B cell (primary cell): ENCODE measurements at places on chromosomes 5 and 9. TPM values are rescaled to one million over a fixed set of nuclear protein-coding genes. Genes with fewer than 3 reads are reported as not detected.

RORB gene
- total RNA-seq: not detected in 2 replicates

SLC4A9 gene
- total RNA-seq: not detected in 2 replicates

ZNF474 gene
- not detected in 2 replicates for total RNA-seq

ORM2 gene
- total RNA-seq: not detected in 2 replicates

PALM2AKAP2 gene
- not detected in 2 replicates for total RNA-seq

KIF24 gene
- total RNA-seq: 0.79 and 0.87 TPM in 2 replicates

HSPB3 gene
- not detected in 2 replicates for total RNA-seq

PCAT7 gene
- not detected in 2 replicates for total RNA-seq

FAM151B gene
- total RNA-seq: 1.1 TPM in 1 of 2 replicates, not detected in the other

PIP5K1B gene
- total RNA-seq: 24.1 and 28.2 TPM in 2 replicates

SPARC gene
- total RNA-seq: not detected in 2 replicates

DNA sequence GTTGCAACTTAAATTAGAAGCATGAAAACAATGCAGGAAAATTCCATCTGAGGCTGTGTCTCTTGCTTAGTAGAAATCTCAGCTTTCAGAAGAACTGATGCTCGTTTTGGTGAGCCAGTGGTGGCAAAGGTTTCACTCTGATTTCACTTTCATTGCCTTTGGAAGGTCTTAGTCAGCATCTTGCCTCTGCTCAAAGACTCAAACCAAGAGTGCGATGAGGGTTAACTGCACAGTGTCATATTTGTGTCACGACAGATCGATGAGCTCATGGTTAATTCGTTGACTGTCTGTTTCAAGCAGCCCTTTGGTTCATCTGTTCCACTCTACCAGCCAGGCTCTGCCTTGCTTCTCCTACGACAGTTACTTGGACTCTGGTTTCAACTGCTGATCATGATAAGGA, 331.3 kb upstream of the KIF2A start:
- no peak for DNase-seq

GRCh38 chr9:4177970-4178758, 121.7 kb downstream of the GLIS3 start:
- no peak for DNase-seq

DNA sequence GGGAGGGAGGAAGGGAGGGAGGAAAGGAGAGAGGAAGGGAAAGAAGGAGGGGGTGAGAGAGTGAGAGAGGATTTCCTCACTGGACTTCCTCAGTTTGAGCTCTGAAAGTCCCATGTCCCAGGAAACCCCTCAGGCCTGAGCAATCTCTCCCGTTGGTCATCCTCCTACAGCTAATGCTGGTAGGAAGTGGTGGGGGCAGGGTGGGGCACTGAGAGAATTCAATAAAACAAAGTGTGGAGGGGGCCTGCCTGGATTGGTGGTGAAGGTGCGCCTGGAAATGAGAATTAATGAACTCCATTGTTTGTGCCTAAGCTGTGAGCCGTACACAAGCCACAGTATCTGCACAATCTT, 195.0 kb downstream of the RGS3 start:
- no peak for DNase-seq

GRCh38 chr5:56514245-56514644, 281.1 kb upstream of the ANKRD55 start:
- DNase-seq: no peak

- DNase-seq: no peak
Measured at GRCh38 chr5:157961896-157962590, 103.1 kb upstream of the CLINT1 start.

GRCh38 chr5:137122075-137122474, 377.1 kb downstream of the SPOCK1 start:
- DNase-seq: no peak

DNA sequence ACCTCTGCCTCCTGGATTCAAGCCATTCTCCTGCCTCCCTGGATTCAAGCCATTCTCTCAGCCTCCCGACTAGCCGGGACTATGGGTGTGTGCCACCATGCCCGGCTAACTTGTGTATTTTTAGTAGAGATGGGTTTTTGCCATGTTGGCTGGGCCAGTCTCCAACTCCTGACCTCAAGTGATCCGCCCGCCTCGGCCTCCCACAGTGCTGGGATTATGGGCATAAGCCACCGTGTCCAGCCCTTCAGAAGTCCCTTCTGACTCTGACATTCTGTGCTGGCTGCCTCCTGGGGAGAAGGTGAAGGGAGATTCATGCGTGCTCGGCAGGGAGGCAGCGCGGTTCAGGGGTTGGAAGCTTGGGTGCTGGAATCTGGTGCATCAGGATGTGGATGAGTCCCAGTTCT, 28.8 kb downstream of the PRRX2 start:
- DNase-seq: no peak

- no peak for DNase-seq
Measured at GRCh38 chr5:172133359-172134029, 54.5 kb downstream of the STK10 start.

DNA sequence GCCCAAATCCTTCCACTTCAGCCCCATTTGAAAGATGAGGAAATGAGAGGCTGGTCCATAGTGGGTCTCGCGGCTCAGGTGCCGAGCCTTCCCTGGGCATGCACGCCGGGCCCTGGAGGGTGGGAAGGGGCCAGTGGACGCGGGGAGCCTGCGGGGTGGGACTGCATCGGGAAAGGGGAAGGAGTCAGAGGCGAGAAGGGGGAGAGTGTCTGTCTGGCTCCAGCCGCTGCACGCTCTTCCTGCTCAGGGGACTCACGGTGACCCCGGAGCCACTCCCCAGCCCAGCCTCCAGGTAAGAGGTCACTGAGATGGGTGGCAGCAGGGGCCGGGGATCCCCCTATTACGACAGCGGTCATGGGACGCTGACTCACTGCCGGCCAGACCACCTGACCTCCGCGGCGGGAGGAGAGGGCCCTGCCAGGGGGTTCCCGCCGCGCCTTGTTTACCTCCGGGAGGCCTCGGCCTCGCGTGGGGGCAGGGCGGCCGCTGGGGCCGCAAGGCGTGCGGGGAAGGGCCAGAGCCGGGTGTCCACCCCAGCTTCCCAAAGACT, 1.9 kb upstream of the SQSTM1 start:
- DNase-seq: peak; percentile 97

GRCh38 chr9:113993838-113994540, 84.1 kb downstream of the AMBP start:
- DNase-seq: peak; percentile 11

DNA sequence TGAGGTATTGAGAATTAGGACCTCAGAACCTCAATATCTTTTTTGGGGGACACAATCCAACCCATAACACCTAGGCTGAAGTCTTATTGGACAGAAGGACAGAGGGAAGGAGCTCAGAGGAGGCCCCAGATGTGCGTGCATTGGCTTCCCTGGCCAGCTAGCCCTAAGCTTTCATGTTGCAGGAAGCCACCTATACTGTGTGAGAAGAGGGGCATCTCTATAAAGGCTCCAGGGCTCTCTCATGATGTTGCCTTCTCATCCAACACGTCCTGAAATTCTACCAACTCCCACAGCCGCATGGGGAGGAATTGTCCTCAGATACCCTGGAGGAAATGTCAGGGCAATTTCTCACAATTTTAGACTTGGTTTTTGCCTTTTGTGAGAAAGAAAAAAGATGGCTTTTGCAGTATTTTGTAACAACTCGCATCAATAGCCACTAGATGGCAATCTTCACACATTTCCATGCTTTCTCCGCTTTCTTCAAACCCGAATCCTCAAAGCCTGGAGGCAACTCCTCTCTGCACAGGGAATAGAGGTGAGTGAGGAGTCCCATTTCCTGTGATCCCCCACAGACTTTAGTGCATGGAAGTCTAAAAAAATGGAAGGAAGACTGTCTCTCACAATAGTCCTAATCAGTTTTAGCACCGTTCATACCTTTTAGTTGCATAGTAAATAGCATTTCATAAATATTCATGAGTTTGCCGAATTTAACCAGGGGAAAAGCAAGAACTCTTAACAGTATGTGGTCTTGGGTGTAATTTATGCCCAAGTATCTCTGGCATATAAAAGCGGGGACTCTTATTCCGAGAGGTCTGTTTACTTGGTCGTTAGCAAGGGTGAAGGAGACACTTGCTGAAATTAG, 7.4 kb upstream of the PPP3R2 start:
- DNase-seq: peak; percentile 32

DNA sequence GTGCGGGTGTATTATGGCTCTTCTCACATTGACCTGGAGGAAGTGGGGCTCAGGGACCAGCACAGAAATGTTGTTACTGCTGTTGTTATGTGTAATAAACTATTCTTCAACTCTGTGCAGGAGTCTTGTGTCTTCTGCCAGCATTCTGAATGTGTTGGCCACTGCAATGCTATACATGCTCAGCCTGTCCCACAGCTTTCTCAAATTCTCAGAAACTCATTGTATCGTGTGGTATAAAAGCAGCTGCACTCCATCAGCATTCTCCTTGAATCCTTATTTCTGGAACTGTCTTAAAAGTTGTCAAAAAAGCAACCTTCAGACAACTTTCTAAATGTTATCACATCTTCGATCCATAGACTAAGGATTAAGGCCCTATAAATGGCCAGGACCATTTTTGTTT, 72.0 kb downstream of the ZNF474 start:
- no peak for DNase-seq

DNA sequence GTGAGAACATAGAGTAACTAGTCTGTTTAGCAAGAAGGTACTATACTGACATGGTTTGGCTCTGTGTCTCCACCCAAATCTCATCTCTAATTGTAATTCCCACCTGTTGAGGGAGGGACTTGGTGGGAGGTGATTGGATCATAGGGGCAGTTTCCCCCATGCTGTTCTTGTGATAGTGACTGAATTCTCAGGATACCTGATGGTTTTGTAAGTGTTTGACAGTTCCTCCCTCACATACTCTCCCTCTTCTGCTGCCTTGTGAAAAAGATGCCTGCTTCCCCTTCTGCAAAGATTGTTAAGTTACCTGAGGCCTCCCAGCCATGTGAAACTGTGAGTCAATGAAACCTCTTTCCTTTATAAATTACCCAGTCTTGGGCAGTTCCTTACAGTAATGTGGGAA, 240.4 kb upstream of the ST8SIA4 start:
- DNase-seq: no peak

DNA sequence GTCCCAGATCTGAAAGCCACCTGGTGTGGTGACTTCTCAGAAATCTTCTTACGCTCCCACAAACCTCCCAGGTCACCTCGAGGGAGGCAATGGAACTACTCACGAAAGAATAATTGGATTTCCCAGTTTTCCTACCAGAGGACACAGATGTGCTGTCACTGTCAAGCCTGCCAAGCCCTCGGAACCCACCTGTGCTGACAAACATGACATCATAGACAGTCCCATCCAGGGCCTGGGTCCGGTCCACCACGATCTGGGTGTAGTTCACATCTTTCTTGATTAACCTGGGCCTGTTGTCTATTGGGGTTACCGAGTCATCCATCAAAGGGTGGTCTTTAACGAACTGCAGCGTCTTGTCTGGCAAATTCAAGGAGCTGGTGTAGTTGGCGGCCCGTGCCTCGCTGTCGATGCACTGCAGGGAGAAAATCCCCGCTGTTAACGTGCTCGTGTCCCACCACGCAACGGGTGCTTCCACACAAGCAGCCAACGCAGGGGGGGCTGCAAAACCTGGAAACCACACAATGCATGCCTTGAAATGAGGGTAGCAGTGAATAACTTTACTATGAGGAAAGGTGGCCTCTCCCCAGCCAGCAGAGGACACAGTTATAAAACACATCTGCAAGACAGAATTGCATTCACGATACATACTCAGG, 69.0 kb downstream of the SECISBP2 start:
- no peak for DNase-seq

DNA sequence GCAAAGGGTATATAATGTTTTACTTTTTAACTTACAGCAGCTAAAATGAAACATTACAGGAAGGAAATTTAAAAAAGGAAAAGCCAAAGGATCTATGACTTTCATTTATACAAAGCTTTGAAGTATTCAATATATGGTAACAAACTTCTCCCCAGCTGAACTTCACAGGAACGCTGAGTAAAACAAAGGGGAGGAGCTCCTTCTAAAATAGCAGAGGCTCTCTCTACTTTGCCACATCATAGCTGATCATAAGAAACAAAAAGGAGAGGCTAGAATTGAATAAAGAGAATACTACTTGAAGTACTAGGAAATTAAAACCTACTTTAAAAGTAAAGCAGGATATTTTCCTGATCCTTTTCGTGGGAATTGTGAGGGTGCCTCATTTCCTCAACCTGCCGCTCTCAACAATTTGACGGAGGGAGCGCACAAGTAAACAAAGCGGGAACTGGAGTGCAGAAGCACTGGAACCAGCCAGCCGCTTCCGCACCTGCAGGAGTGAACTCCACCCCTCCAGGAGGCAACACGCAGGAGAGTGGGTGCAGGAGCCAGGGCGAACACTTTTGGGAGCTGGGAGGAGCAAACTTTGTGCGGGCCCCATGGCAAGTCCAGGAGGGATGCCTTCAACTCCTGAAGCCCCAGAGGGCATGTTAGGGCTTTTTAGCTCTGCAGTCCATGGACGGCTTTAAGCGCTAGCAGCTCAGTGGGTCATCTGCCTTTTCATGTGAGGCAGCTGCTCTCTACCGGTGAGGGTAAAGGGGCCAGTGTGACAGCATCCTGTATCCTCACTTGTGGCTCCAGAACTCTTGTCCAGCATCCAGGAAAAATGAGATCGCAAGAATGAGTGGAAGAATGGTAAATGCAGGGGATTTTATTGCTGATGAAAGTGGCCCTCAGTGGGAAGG, 757.4 kb downstream of the PTPRD start:
- DNase-seq: no peak

- DNase-seq: no peak
Measured at GRCh38 chr5:31516802-31517201, 15.1 kb downstream of the DROSHA start.

DNA sequence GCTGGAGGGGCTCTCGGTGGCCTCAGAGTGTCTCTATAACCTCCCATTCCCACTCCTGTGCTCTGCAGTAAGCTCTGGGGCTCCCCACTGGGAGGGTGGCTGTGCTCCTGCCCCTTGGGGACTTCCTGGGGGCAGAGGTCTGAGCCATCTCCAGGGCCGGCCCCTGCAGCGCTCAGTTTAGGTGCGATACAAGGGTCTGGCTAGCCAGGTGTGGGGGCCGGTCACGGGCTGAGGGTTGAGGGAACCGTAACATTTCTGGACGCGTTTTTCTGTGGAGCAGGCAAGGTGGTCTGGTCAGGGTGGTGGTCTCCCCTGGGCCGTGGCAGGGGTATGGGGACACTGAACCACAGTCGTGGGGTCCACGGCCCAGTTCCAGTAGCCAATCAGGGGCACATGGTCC, 38.0 kb upstream of the SLC6A19 start:
- DNase-seq: no peak

GRCh38 chr5:2335125-2335732, 416.2 kb downstream of the IRX2 start:
- no peak for DNase-seq

- peak; percentile 66 for DNase-seq
Measured at GRCh38 chr5:150523472-150524350, 15.8 kb downstream of the NDST1 start.

- peak; percentile 72 for DNase-seq
Measured at GRCh38 chr9:126805554-126806262, 868 bp downstream of the ZBTB43 start.

GRCh38 chr5:140883373-140883772, 1.4 kb downstream of the PCDHA13 start:
- no peak for DNase-seq
